ENCODE measurements at places on chromosomes 6 and 20.

- no peak for DNase-seq
Observed at GRCh38 chr6:153405931-153406330, 274.8 kb upstream of the RGS17 start.

DNA sequence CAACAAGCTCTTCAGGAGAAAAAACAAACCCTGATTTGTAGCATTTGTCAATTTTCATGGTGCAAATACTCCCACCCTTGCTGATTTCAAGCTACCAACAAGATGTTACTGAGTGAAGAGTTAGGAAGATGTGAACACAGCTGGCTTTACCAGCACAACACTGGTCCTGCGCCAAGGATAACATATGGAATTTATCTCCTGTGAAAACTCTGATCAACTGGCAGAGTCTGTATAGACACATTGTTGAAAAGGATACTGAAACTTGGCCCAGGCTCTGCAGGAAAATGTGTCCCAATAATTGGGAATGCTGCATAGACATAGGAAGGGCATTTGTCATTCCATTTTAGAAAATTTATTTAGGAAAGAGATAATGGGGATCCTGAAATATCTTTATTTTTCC, 29.0 kb downstream of the OTOR start:
- DNase-seq, result no peak

DNA sequence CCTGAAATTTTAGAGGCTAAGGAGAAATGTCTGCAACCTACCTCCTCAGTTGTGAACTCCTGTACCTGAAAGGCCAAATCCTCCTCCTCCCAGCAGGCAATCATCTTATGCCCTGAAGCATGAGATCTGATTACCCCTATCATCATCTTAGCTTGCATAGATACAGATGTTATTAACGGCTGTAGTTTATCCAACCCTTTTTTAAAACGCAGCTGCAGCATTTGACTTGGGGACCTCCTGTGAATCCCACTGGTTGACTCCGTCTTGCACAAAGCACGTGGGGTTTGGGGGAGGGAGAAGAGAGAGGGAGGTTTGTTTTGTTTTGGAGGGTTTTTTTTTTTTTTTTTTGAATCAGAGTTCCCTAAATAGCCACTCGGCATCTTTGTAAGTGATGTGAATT, 5.8 kb upstream of the NR2E1 start:
- DNase-seq, result no peak

GRCh38 chr6:25962149-25963127, at the start of gene TRIM38:
TRIM38 (plus strand) TSS chr6:25962802; CDS start chr6:25966523, 3,721 bp downstream.
- DNase-seq, result peak; percentile 84

- peak; percentile 13 for DNase-seq
Observed at GRCh38 chr6:106648651-106649308, 19.4 kb downstream of the QRSL1 start.

- no peak for DNase-seq
Observed at GRCh38 chr6:124722141-124722878, 239.9 kb upstream of the RNF217 start.

Data from CD4-positive, alpha-beta T cell treated with Interferon gamma for 1 hour (primary cell).